Kidney (tissue), 22 donors: ENCODE measurements at places on chromosomes 11 and 22.
A peak's percentile ranks its signal among the peaks of the same experiment; 100 is the strongest.

- DNase-seq = no peak
Measured at GRCh38 chr11:115385226-115385625, 119.0 kb downstream of the CADM1 start.

- peak; percentile 2 for DNase-seq
Measured at GRCh38 chr11:32464078-32464477, 28.7 kb upstream of the WT1 start.

DNA sequence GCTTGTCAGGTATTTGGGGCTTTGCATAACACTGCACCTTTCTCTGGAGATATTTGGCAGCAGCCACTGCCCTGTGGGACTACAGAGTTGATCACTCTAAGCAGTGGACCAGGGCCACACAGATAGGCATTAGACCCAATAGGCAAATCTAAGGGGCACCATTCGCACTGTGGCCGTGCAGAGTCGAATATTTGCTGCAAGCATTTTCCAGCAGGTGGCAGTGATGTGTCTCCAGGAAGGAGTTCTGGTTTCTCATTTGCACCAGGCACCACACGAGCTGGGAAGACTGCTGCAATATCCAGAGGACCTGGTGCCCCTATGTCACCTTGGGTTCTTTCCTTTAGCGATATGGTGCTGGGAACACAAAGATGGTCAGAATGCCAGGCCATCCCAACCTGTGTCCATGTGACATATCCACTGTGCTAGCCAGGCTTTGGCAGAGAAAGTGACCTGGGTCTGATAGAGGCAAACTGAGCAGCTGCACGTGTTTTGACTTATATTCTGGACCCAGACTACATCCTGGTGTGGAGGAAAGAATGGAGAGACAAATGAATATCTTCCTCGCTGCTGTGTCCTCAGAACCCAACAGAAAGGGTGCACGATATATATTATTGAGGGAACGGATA, 318.7 kb downstream of the BUD13 start:
- DNase-seq = peak; percentile 81

- DNase-seq = no peak
Measured at GRCh38 chr11:697811-698311, 2.2 kb downstream of the TMEM80 start.

DNA sequence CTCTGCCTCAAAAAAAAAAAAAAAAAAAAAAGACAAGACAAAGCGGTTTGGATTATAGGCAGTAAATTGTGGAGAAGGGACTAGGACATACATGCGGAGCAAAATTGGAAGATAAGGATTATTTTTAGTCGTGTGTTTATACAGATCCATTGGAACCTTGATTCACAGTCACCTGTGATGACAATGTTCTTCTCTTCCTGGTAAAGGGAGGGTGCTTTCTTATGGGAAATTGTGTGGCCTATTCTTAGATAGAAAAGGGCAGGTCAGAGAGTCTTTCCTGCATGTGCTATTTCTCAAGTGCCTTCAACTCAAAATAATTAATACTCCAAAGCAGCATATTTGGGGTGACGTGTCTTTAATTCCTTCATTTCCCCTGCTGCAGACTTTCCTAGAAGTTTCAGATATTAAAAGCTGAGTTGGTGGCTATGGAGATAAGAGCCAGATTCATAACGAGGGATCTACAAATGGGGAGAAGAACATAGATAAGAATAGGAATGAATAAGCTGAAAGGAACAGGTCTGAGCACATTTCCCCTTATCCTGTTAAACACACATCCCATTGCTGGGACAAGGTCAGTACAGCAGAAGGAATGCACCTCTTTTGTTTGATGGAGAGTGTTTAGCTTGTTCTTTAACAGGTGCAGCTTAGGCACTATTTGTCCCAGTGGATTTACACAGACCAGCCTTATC, 22.5 kb downstream of the GSTT2B start:
- DNase-seq = no peak

GRCh38 chr22:39556970-39557841, 13.3 kb upstream of the CACNA1I start:
- no peak for DNase-seq

GRCh38 chr11:12052676-12053605, 44.5 kb upstream of the DKK3 start:
- no peak for DNase-seq

- no peak for DNase-seq
Measured at GRCh38 chr11:68457216-68457897, 3.2 kb upstream of the PPP6R3 start.
